ENCODE measurements at places on chromosomes 5 and 9.

DNA sequence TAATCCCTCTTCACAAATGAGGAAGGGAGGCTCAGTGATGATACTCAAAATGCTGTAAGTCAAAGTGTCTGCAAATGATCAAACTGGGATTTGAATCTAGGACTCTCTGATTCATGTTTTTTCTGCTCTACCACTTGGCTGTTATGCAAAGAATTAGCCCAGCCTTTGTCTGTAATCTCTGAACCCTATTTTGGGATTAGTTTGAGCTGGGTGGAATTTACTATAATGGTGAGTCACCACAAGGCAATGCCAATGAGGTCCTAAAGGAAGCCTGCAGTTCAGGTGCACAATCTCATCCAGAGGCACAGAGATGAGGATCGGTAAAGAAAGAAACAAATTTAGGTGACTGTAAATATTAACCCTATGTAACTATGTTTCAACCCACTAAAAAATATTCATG lies 29.2 kb downstream of the RFK start:
- no peak for DNase-seq

DNA sequence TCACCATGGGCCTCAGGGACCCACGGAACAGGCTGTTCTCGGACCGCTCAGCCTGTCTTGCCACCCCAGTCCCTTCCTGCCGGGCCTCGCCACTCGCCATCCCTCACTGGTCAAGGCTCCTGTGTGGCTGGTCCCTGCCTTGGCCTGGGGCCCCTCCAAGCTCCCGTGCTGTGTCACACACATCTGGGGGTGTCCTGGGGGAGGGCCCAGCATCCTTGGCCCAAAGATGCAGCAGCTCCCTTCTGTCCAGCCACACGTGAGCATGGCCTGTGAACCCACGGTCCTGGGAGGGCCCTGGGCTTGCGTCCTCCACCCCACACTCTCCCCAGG lies 425 bp upstream of the EGFL7 start:
- no peak for DNase-seq

GRCh38 chr9:70917277-70917676 lies 204.1 kb downstream of the TRPM3 start:
- no peak for DNase-seq

- no peak for DNase-seq
These were observed 3.5 kb upstream of the PDZD2 start for GRCh38 chr5:31635446-31635845.

- no peak for DNase-seq
These were observed 138.9 kb upstream of the SGCD start for GRCh38 chr5:156188016-156188415.

DNA sequence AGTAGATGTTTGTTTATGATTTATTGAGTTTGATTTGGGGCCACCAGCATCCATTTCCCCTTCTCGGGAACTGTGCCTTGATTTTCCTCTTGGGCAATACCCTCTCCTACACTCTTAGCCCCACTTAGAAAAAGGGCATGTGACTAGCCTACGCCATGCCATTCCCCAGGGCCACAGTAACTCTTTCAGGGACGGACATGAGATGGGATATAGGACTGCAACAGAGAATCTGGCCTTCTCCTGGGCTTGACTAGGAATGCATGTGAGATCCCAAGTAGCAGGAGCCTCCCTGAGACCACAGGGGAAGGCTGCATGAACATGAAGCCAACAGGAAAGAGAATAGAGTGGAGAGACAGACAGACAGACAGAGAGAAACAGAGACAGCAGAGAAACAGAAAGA lies 30.7 kb upstream of the SPARC start:
- no peak for DNase-seq

DNA sequence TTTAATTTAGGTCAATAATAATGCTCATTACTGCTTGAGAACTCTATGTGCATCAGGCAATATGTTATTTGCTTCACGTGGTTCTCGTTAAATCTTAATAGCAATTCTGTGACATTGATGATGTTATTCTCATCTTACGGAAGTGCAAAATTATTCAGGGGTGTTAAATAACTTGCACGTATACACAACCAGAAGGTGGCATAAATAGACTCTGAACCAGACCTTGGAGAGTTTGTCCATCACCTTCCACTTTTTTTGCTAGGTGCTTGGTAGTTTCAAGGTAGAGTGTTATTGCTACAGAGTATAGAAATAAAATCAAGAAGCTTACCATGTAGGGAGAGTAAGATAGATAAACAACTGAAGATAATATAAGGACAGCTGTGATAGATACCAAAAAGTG lies 23.6 kb upstream of the TNFAIP8 start:
- DNase-seq = no peak

DNA sequence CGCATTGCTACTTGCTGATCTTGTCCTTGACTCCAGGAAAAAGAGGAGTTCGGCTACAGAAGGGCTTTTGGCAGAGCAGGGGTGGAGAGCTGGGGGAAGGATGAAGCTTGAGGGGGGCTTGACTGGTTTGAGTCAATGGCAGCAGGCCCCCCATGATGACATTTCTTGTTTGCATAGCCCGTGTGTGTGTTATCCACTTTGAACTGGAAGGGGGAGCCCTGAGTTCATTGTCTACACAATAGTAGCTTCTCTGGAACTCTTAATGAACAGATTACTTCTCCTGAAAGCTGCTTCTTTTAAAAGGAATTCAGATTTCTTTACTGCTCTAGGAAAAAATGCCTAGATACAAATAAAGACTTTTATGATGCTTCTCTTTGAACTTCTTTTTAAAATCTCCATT lies 2.3 kb downstream of the IFNB1 start:
- DNase-seq = no peak

GRCh38 chr5:74212336-74212735 lies 428.2 kb downstream of the ENC1 start:
- no peak for DNase-seq

Data from stimulated activated CD8-positive, alpha-beta memory T cell treated with anti-CD3 and anti-CD28 coated beads, Interleukin-7, amount 100 ng/mL, for 24 hours (primary cell).